ENCODE measurements at places on chromosomes 11 and 22.

- no peak for DNase-seq
Observed at GRCh38 chr22:41274856-41275255, 11.1 kb downstream of the RANGAP1 start.

DNA sequence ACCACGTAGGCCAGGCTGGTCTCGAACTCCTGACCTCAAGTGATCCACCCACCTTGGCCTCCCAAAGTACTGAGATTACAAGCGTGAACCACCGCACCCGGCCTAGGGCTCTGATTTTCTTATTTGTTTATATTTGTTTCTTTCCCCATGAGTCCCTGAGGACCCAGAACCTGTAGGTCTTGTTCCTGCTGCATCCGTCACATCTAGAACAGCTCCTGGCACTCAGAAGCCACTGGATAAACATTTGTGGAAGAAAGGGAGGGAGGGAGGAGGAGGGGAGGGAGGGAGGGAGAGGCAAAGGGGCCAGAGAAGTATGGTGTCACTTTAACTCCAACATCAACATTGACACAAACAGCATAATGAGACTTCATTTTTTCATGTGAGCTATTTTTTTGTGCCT is 67.7 kb downstream of the CELSR1 start:
- DNase-seq, result no peak

DNA sequence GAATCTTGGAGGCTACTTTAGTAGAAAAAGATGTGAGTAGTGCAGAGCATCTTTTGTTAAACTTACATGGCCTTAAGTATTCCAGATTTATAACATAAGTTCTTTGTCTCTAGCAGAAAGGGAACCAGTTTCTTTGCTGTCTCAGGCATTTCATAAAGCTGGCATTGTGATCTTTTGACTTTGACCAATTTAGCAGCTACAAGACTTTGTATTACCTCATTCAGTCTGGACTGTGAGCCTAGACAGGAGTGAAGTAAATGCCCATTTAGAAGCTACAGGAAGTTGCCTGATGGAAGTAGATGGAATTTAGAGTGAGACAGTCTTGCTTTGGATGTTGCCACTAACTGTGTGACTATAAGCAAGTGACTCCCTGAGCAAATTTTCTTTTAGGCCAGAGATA is 25.7 kb upstream of the GLYAT start:
- no peak for DNase-seq

DNA sequence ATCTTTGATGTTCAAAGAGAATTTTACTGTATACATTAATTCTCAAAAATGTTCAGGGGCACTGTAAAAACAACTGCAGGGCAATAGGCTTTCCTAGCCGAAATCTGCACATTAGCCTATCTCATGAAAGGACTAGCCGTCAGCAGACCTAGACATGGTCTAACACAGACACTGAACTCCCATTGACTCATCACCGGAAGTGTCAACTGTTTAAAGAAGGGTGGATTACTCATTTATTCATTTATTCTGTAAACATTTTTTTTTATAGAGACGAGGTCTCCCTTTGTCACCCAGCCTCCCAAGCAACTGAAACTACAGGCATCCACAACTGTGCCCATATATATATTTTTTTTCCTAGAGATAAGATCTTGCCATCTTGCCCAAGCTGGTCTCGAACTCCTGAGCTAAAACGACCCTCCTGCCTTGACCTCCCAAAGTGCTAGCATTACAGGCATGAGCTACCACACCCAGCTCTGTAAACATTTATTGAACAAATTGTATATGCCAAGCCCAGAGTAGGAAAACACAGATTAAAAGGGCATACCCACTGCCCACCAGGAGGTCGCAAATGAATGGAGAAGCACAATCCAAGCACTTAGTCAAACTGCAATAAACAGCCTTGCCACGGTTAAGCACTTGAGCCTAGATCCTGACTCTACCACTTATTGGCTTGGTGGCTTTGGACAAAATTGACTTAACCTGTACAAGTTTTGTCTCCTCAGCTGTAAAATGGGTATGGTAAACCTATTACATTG is 26.6 kb downstream of the RAB30 start:
- DNase-seq, result no peak

DNA sequence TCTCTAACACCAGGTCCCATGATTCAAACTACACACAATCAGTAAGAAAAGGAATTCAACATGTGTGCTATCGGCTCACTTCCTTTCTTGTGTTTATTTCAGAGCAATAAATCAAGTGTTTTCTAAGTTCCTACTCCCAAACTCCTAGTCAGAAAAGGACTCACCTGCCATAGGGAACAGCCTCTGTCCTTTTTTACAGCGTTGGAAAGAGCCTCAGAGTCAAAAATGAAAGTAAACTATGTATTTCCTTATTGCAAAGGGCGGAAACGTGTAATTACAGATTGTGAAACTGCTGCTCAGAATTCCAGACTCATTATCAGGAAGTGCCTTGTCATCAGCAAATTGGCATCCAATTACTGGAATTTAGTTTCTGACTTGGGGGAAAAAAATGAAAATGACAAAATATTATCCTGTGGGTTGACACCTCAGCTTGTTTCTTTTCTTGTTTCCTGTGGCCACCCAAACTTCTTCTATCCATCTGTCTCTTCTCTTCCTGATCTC is at the start of gene CASP4:
CASP4 (minus strand) TSS at position 220 of the 501 bp plus-strand sequence; CDS start at position 171, 49 bp downstream.
- no peak for DNase-seq

GRCh38 chr11:73154178-73154577 is 12.1 kb upstream of the FCHSD2 start:
- DNase-seq, result peak; percentile 58

DNA sequence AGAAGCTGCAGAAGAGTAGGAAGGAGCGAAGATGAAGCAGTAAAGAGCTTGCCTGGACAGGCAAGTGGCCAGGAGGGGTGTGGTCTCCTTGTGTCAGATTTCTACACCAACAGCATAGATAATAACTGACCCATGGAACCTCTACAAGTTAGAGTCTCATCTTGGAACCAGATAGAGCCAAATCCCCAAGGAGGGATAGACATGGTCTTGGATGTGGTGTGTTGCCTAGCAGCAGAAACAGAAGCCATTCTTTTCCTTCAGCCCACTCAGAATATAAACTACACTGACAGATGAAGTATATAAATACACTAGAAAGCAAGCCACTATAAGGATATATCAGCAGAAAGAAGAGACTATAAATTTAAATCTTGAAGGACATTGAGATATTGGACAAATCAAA is 4.3 kb upstream of the CARD16 start:
- DNase-seq, result no peak

DNA sequence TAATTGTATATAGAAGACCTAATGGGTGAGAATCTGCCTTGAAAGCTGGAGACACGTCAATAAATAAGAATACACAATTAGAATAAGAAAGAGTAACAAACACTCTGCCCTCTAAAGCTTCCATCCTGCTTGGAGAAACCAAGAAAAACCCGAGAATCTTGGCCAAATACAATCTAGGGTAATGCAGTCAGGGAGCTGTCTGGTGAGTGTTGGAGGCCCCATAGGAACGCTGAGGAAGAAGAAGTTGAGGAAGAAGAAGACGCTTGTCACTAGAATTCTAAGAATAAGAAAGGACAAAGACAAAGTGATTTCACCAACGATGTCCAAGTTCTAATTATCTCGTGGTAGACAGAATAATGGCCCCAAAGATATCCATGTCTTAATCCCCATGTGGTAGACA is 4485.9 kb upstream of the OR11H1 start:
- no peak for DNase-seq

GRCh38 chr11:14775897-14776296 is 116.1 kb downstream of the CYP2R1 start:
- DNase-seq, result no peak

DNA sequence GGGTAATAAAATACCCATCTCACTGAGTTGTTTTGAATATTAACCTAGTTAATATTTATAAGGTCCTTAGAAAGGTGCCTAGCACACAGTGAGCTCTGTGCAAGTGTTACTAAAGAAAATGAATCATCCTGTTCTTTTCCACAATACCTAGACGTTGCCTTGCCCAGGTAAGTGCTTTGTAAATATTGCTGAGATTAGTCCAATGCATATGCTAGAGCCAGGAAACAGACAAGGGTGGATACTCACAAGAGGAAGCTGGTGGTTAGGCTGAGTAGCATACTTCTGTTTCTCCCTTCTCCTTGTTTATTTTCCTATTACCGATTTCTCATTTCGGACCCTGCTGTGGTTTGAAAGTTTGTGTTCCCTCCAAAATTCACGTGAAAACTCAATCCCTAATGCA is 58.1 kb upstream of the BARX2 start:
- no peak for DNase-seq

- no peak for DNase-seq
Observed at GRCh38 chr22:40451210-40451609, 80.8 kb downstream of the SGSM3 start.

- DNase-seq, result no peak
Observed at GRCh38 chr11:10809373-10810160, 841 bp upstream of the EIF4G2 start.

DNA sequence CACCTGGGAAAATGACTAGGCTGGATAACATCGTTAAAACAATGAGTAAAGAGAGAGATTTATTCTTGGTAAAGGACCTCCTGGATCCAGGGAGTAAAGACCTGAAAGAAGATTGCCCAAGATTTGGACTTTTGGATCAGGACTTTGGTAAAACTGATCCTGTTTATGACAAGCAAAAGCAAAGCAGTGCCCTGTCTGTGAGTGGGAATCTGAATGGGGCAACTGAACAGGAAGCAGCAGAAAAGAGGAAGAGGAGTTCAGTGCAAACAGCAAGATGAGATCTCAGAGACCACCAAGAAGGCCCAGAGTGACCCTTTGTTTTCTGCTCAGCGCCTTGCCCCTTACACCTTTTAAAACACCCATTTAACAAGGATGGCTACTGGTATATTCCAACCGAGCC is 122.0 kb downstream of the VPREB1 start:
- no peak for DNase-seq

DNA sequence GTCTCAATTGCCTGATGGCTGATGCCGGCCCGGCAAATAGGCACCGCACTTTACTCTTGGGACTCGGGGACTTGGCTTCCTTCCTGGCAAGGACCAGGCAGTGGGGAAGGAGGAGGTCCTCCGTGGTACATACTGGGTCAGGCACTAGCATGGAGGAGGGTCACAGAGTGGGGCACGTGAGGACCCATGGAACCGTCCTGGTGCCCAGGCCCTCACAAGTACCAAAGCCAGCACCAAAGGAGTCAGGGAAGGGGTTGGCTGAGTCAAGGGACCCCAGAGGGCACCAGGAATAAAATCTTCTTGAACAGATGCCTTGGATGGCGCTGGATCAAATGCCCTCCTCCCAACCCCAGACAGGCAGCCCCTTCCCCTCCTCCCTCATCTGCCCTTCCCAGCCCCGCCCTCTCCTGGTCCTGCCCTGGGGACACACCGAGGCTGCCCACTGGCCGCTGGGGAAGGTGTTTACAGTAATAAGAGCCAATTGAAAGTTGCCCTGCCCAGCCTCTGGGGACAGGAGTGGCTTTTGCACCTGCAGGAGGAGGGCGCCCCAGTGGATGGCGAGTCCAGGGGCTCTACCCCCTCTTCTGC is 5.6 kb upstream of the CARNS1 start:
- no peak for DNase-seq

DNA sequence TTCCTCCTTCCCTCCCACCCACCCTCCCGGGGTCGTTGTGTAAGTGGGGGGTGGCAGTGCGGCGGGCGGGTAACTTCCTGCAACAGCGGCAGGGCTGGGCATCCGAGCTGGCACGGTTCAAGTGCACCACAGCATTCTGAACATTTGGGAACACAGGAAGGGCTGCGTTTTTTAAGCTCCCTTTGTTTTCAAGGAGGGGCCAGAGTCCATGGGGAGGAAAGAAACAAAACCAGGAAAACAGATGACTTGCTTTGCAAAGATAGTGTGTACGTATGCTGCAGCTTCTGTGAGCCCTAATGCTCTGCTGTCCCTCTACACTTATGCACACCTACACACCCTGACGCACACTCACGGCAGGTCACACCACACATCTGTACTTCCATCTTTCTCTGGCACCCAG is 152.5 kb downstream of the FBXO7 start:
- DNase-seq, result no peak

- DNase-seq, result no peak
Observed at GRCh38 chr11:1461826-1462697, 24.5 kb downstream of the MOB2 start.

DNA sequence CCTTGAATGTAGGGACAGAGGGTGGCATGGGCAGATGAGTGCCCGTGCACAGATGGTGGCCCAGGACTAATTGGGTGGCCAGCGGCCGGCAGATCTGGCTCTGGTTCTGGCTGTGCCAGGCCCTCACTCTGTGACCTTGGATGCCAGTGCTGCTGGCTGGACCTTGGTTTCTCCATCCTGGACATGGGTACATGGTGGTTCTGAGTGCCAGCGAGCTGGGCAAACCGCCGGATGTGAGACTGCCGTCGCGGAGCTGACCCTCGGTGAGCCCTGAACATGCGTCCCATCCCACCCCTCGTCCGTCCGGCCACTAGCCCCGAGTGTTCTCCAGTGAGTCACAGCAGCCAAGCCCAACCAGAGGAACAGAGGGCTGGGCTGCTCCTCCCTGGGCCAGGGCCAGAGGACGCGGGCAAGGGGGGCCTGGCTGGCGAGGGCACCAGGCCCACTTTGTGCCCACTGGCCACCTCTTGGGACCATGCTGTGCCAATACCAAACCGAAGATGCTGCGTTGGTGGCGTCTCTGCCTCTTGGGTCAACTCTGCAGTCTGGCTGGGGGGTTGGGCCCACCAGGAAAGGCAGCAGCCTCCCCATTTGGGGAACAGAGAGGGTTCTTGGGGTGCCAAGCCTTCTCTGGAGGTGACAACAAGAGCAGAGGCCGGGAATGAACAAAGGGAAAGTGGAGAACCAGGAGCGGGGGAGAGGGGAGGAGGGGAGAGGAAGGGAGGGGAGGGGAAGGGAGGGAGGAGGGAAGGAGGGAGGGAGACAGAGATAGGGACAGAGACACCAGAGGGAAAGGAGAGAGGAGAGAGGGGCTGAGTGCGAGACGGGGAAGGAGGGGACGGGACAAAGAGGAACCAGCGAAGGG is 10.7 kb downstream of the LSP1 start:
- no peak for DNase-seq

- no peak for DNase-seq
Observed at GRCh38 chr11:59000003-59000402, 60.7 kb downstream of the GLYATL1 start.

DNA sequence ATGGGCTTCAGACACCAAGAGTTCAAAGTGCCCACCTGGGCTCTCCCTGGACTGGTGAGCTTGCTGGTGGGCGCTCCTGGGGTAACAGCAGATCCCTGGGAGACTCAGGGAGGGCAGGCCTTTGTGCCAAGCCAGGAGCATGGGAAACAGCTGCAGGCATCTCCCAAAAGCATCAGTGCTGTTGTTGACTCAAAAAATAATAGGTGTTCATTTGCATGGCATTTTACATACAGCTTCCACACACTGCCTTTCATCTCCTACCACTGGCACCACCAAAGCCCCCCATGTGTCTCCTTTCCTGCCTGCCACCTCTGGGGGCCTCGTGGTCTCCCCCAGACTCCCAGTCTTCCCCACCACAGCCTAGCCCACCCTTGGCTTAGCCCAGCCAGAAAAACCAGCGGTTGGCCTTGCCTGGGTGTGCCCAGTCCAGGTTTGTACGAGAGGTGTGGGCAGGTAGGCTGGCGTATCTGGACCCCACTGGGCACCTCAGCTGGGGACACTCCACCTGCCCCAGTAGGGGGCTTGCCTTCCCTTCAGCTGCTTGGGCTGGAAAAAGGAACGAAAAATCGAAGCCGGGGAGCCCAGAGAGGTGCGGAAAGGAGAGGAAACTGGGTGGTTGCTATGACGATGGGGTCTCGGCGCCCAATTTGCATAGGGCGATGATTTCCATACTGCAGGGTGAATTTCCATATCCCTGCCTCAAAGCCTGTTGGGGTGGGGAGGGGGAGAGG is 15.0 kb downstream of the POU2F3 start:
- DNase-seq, result no peak

GRCh38 chr22:35886309-35886708 is 142.3 kb downstream of the RBFOX2 start:
- no peak for DNase-seq

Measured in GM12892 (cell line).